ENCODE measurements at places on chromosomes 11 and 22.

- ATAC-seq: no peak
These were observed 15.8 kb downstream of the JAML start for GRCh38 chr11:118209033-118209432.

- ATAC-seq: no peak
These were observed 5.7 kb downstream of the MUC5AC start for GRCh38 chr11:1163321-1163910.

DNA sequence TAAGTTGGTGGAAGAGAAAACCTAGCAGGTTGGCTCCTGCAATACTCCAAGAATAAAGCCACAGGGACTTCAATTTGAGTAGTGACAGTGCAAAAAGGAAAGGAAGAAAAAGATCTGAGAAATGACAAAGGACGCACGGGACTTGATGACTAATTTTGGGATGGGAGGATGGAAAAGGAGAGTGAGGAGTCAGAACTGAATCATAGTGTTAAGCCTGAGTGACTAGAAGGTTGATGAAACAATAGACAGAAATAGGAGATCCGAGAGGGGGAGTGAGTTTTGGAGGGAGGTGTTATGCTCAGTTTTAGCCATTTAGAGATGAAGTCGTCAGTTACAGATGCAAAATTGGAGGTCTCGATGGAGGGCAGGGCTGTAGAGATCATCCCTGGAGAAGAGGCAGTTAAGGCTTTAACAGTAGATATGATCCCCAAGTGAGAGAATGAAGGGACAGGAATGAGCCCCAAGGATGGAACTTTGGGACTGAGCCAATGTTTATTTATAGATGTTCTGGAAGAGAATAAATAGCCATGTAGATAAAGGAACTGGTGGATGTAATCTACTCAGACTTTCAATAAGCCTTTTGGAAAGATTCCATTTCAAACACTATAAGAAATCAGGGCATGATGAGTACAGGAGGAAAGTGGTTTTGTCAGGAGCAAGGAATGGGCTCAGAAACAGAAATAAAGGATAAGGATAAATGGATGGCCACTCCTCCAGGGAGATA lies 108.9 kb upstream of the NCAM1 start:
- no peak for ATAC-seq

- no peak for ATAC-seq
These were observed 7.4 kb upstream of the NAP1L4 start for GRCh38 chr11:2999464-2999998.

DNA sequence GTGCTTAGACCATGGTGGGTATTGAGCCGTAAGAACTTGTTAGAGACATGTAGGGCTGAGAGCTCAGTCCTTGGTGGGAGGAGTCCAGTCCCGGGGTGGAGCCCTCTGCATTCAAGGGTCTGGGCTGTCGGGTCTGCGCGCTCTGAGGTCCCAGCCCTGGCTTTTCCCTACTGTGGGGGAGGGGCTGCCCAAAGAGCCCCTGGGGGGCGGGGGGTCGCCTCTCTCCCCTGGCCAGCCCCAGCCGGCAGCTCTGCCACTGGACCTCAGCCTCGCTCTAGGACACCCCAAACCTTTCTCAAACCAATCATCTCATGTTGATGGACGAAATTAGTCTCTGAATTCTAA lies 1006.4 kb downstream of the BRD1 start:
- ATAC-seq: no peak

DNA sequence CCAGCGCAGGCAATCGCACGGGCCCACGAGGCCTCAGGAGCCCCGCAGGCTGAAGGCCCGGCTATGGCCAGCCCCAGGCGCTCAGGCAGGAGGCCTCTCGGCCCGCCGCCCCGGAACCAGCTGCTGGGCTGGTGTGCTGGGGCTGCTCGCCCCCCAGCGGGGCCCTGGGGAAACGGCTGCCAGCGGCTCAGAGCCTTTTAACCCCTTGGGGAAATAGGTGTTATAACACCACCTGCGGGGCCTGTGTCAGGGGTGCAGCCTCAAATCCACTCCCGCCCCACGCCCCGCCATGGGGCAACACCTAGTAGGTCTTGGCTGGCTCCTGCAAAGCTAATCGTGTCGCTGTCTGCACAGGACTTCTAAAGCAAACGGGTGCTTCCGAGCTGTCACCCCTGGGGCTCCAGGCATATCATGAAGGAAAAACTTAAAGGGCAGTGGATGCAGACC lies 237.4 kb downstream of the TTC28 start:
- ATAC-seq: peak; percentile 78

DNA sequence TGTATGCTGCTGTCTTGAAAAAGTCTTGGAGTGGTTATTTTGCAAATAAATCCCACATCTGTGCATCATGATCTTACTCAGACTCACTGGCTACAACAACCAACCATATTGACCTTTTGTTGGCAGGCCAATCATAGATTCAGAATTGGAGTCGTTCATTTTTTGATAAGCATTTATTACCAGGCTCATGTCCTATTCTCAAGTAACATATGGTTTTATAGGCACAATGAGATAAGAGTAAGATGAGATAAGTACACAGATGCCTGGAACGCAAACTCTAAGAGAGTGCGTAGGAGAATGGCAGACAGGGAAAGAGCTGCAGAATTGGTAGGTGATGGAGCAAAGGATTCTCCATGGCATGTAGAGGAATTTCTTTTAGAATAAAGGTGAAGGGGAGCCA lies 71.6 kb upstream of the SLC5A12 start:
- ATAC-seq: no peak

All from stimulated activated memory B cell treated with anti-CD40 and anti-IgM and Interleukin-4, amounts not matched to agents 10 μg/mL and 1 μg/mL and 100 μg/mL, for 72 hours (primary cell).